ENCODE measurements at places on chromosomes 11 and 22. TPM values are rescaled to one million over a fixed set of nuclear protein-coding genes. Genes with fewer than 3 reads are reported as not detected.

DSCAML1 gene
- total RNA-seq, result 0.29 TPM

PACSIN2 gene
- total RNA-seq, result 33.5 TPM

PKP3 gene
- total RNA-seq, result not detected

DNA sequence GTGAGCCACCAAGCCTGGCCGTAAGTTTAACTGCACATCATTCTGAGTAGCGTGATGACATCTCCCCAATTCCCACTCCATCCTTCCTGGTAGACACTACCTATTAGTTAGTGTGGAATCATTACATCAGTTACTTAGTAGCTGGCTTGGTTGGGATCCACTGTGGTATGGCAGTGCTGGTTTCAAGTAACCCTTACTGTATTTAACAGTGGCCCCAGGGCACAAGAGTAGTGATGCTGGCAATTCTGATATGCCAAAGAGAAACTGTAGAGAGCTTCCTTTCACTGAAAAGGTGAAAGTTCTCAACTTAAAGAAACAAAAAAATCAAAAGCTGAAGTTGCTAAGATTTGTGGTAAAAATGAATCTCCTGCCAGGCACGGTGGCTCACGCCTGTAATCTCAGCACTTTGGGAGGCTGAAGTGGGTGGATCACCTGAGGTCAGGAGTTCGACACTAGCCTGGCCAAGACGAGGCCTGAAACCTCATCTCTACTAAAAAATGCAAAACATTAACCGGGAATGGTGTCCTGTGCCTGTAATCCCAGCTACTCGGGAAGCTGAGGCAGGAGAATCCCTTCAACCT is 27.2 kb downstream of the RHOD start:
- no peak overlapping the region for H3K27ac ChIP-seq
- H3K4me1 ChIP-seq, result peaks cover 14% of the 10 kb centered on the region
- no peak overlapping the region for H3K4me3 ChIP-seq
- no peaks in the 10 kb centered on the region for H3K36me3 ChIP-seq

DNA sequence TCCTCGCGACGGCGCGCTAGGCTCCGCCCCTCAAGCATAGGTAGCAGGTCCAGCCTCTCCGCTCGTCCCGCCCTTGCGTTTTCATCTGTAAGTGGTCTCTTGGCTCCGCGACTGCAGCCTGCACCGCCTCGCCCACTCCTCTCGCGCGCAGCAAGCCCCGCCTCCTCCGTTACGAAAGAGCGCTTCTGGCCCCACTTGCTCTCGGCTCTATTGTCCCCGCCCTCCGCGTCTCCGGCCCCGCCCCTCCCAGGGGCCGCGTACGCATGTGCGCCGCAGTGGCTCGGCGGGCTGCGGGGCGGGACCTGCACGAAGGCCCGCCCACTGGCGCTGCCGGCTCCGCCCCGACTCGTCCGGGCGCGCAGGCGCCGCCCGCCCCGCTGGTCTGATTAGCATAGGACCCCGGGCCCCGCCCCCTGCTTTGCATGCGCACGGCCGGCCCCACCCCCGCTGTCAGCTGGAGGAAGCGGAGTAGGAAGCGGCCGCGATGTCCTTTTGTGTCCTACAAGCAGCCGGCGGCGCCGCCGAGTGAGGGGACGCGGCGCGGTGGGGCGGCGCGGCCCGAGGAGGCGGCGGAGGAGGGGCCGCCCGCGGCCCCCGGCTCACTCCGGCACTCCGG is at the start of gene ESRRA:
Gene ESRRA (plus strand): TSS at position 450 of the 616 bp plus-strand sequence. CDS start 1,656 bp downstream, outside the sequence.
- peak; percentile 100 for DNase-seq
- peaks cover 31% of the 10 kb centered on the region for H3K4me1 ChIP-seq
- peaks cover 16% of the 10 kb centered on the region for H3K36me3 ChIP-seq

RAG2 gene
- total RNA-seq, result not detected

BDNF gene
- not detected for total RNA-seq

RIMBP3B gene
- 0.29 TPM for total RNA-seq

GRCh38 chr11:2796091-2796490 is 89.5 kb downstream of the CDKN1C start:
- no peak overlapping the region for H3K27ac ChIP-seq
- H3K4me1 ChIP-seq, result no peaks in the 10 kb centered on the region
- no peak for DNase-seq
- no peaks in the 10 kb centered on the region for H3K27me3 ChIP-seq
- no peak overlapping the region for H3K4me3 ChIP-seq
